ENCODE measurements at places on chromosomes 6 and 20. TPM values are rescaled to one million over a fixed set of nuclear protein-coding genes. Genes with fewer than 3 reads are reported as not detected.

The POU5F1 gene
- total RNA-seq, result 0.50 TPM

The BTNL2 gene
- not detected for total RNA-seq

The PBOV1 gene
- total RNA-seq, result not detected

The LY6G6D gene
- total RNA-seq, result not detected

The MMP24 gene
- total RNA-seq, result 0.07 TPM

The RBM24 gene
- 0.93 TPM for total RNA-seq

The MYLIP gene
- 9.6 TPM for total RNA-seq

The KCNK5 gene
- total RNA-seq, result under 0.01 TPM

The BACH2 gene
- 0.68 TPM for total RNA-seq

The FRMD1 gene
- total RNA-seq, result not detected

The RIPOR2 gene
- 0.07 TPM for total RNA-seq

Measured in nasal cavity respiratory epithelium epithelial cell of viscerocranial mucosa (primary cell).